GM23248 (cell line): ENCODE measurements at places on chromosomes 3 and 15. TPM values are rescaled to one million over a fixed set of nuclear protein-coding genes. Genes with fewer than 3 reads are reported as not detected.

EXOG gene
- 6.4 and 8.6 TPM in 2 replicates for total RNA-seq

PAQR9 gene
- total RNA-seq = not detected in 2 replicates

STAB1 gene
- under 0.01 TPM in 1 of 2 replicates, not detected in the other for total RNA-seq

A4GNT gene
- not detected in 2 replicates for total RNA-seq

DNAH12 gene
- 0.54 TPM in 1 of 2 replicates, not detected in the other for total RNA-seq

TMC3 gene
- not detected in 2 replicates for total RNA-seq

NIPA2 gene
- 100 and 110 TPM in 2 replicates for total RNA-seq
